ENCODE measurements at places on chromosomes 11 and 22. TPM values are rescaled to one million over a fixed set of nuclear protein-coding genes. Genes with fewer than 3 reads are reported as not detected.

DNA sequence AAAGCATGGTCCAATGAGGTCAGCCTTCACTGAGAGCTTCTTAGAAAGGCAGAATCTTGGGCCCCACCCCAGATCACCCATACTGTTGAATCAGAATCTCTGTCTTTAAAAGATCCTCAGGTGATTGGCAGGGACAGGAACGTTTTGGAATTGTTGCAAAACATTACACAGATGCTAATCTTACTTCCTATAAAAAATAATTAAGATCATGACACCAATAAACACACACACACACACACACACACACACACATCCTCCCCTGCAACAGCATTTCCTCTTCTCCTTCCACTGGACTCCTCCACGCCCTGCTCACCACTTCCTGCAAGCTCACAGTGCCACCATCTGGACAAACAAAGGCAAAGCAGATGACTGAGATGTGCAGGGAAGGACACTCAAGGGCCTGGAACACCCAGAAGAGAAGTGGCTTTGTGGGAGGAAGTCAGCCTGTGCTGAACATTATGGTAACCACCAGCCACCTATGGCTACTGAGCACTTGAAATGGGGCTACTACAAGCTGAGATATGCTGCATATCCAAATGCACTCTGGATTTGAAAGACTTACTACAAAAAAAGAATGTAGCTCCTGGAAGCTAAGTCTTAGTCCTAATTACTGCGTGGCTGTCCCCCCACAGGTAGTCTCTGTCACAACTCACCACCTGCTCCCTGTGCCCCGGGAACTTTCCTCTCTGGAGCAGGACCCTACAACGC, 65.6 kb downstream of the BTG4 start:
- no peaks in the 10 kb centered on the region for H3K27me3 ChIP-seq
- H3K36me3 ChIP-seq: no peaks in the 10 kb centered on the region

- H3K27me3 ChIP-seq: no peaks in the 10 kb centered on the region
- peaks cover 3% of the 10 kb centered on the region for H3K4me1 ChIP-seq
- DNase-seq: no peak
- H3K4me3 ChIP-seq: no peak overlapping the region
Measured at GRCh38 chr11:111718859-111719258, 47.3 kb downstream of the PPP2R1B start.

GRCh38 chr11:44987506-44987905, 36.8 kb upstream of the TP53I11 start:
- H3K27me3 ChIP-seq: no peaks in the 10 kb centered on the region
- no peak for DNase-seq
- no peak overlapping the region for H3K4me3 ChIP-seq
- no peak overlapping the region for H3K27ac ChIP-seq
- no peaks in the 10 kb centered on the region for H3K36me3 ChIP-seq

TNKS1BP1 gene
- total RNA-seq: 20.8 TPM

GRCh38 chr11:27196203-27196897, 155.7 kb downstream of the BBOX1 start:
- DNase-seq: no peak
- no peak overlapping the region for H3K27ac ChIP-seq
- H3K4me1 ChIP-seq: no peaks in the 10 kb centered on the region
- H3K36me3 ChIP-seq: no peaks in the 10 kb centered on the region
- no peak overlapping the region for H3K4me3 ChIP-seq

DNA sequence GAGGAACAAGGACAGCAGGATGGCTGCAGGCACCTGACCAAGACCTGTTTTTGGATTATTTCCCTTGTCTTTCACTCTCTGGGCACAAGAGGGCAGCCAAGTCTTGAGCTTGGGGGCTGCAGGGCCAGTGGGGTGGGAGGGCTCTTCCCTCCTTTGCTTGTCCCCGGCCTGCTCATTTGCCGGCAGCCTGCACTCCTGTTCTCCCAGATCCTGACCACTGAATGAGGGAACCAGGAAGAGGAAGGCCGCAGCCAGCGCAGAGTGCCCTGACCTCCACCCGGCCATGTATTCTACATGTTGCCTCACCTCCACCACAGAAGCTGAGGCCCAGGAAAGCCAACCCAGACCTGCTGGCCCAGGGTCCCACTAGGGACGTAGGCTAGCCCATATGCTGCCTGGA, 15.5 kb upstream of the NNMT start:
- H3K36me3 ChIP-seq: no peaks in the 10 kb centered on the region
- no peaks in the 10 kb centered on the region for H3K4me1 ChIP-seq
- DNase-seq: peak; percentile 8
- no peak overlapping the region for H3K27ac ChIP-seq

- no peak overlapping the region for H3K4me3 ChIP-seq
- no peaks in the 10 kb centered on the region for H3K27me3 ChIP-seq
- no peaks in the 10 kb centered on the region for H3K36me3 ChIP-seq
- no peak overlapping the region for H3K27ac ChIP-seq
- DNase-seq: no peak
- no peaks in the 10 kb centered on the region for H3K4me1 ChIP-seq
Measured at GRCh38 chr11:94795476-94796189, 27.5 kb downstream of the AMOTL1 start.

- no peaks in the 10 kb centered on the region for H3K27me3 ChIP-seq
- DNase-seq: no peak
- no peak overlapping the region for H3K4me3 ChIP-seq
- no peaks in the 10 kb centered on the region for H3K4me1 ChIP-seq
- H3K27ac ChIP-seq: no peak overlapping the region
- no peaks in the 10 kb centered on the region for H3K36me3 ChIP-seq
Measured at GRCh38 chr11:57219021-57219627, 17.9 kb downstream of the APLNR start.

AGBL2 gene
- total RNA-seq: 5.5 TPM

DNA sequence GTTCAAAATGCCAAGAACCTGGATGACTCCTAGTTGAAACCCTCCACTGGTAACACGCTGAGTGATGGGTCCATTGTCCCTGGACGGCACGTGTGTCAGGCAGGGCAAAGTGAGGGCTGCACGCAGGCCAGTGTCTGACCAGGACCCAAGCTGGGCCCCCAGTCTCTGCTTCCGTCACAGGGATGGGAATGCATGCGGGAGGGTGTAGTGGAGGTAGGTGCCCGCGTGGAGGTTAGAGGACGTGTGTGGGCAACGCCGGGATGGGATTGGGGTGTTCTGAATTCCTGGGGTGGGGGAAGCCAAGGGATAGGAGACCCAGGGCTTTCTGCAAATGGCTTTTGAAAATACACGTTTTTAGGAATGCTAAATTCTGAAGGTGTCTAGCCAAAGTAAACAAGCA, 943.3 kb downstream of the BRD1 start:
- no peak for DNase-seq
- H3K4me1 ChIP-seq: no peaks in the 10 kb centered on the region
- H3K4me3 ChIP-seq: no peak overlapping the region
- no peaks in the 10 kb centered on the region for H3K36me3 ChIP-seq
- H3K27ac ChIP-seq: no peak overlapping the region
- H3K27me3 ChIP-seq: peaks cover 3% of the 10 kb centered on the region

GTPBP1 gene
- 82.4 TPM for total RNA-seq

GRCh38 chr11:76339221-76339620, 41.7 kb downstream of the THAP12 start:
- peaks cover 5% of the 10 kb centered on the region for H3K27me3 ChIP-seq
- no peaks in the 10 kb centered on the region for H3K36me3 ChIP-seq
- H3K4me1 ChIP-seq: peaks cover 6% of the 10 kb centered on the region
- DNase-seq: no peak
- H3K4me3 ChIP-seq: no peak overlapping the region

MRGPRX4 gene
- not detected for total RNA-seq

DNA sequence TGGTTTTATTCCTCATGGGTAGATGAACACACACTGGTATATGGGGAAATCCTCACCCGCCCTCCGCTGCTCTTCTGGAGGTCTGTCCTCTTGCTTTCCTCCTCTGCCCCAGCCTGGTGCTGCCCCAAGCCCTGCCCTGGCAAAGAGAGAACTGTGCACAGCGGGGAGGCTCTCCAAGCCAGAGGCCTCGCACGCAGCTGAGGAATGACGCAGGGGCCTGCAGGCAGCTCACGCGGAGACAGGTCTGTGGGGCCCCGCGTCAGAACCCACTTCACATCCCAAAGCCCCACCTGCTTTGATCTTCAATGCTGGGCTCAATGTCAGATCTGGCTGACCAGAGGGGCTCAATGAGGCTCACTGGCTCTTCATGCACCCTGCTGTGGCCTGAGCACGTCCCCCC, 10.0 kb downstream of the GATD1 start:
- H3K27me3 ChIP-seq: no peaks in the 10 kb centered on the region
- H3K36me3 ChIP-seq: peaks cover 8% of the 10 kb centered on the region
- H3K4me3 ChIP-seq: no peak overlapping the region
- no peak overlapping the region for H3K27ac ChIP-seq
- peaks cover 4% of the 10 kb centered on the region for H3K4me1 ChIP-seq

GGT5 gene
- not detected for total RNA-seq

- H3K4me1 ChIP-seq: peaks cover 8% of the 10 kb centered on the region
- no peak overlapping the region for H3K27ac ChIP-seq
- H3K4me3 ChIP-seq: no peak overlapping the region
- H3K36me3 ChIP-seq: peaks cover 24% of the 10 kb centered on the region
- H3K27me3 ChIP-seq: no peaks in the 10 kb centered on the region
Measured at GRCh38 chr11:498297-499181, 8.5 kb downstream of the RNH1 start.

DNA sequence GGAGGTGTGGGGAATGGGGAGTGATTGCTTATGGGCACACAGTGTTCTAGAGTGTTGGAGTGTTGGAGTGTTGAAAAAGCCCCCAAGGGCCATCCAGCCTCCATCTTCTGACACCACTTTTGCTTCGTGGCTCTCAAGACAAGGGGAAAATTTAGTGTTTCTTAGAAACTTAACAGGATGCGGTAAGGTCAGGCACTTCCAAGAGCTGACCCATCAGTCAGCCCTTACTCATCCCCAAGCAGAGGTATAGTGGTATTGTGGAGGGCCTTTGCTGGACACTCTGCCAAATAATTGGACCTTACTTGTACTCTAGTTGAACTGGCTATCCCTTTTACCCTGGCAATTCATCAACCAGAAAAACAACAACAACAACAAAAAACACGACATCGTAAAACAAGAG, 14.8 kb upstream of the ALDH3B2 start:
- no peak for DNase-seq
- peaks cover 12% of the 10 kb centered on the region for H3K4me1 ChIP-seq
- no peak overlapping the region for H3K27ac ChIP-seq
- no peak overlapping the region for H3K4me3 ChIP-seq
- H3K27me3 ChIP-seq: peaks cover 26% of the 10 kb centered on the region

MS4A8 gene
- total RNA-seq: not detected

GRCh38 chr11:109911488-109911887, 181.7 kb upstream of the ZC3H12C start:
- no peak for DNase-seq
- H3K36me3 ChIP-seq: no peaks in the 10 kb centered on the region
- no peaks in the 10 kb centered on the region for H3K27me3 ChIP-seq
- no peak overlapping the region for H3K4me3 ChIP-seq
- no peaks in the 10 kb centered on the region for H3K4me1 ChIP-seq

- no peak overlapping the region for H3K4me3 ChIP-seq
- H3K27me3 ChIP-seq: no peaks in the 10 kb centered on the region
- H3K27ac ChIP-seq: no peak overlapping the region
- DNase-seq: no peak
Measured at GRCh38 chr11:47347137-47347536, 5.4 kb downstream of the MYBPC3 start.

GRCh38 chr11:72962717-72963116, 148.5 kb downstream of the ATG16L2 start:
- no peak for DNase-seq
- H3K4me1 ChIP-seq: peaks cover 9% of the 10 kb centered on the region
- H3K27ac ChIP-seq: no peak overlapping the region
- H3K4me3 ChIP-seq: no peak overlapping the region

DNA sequence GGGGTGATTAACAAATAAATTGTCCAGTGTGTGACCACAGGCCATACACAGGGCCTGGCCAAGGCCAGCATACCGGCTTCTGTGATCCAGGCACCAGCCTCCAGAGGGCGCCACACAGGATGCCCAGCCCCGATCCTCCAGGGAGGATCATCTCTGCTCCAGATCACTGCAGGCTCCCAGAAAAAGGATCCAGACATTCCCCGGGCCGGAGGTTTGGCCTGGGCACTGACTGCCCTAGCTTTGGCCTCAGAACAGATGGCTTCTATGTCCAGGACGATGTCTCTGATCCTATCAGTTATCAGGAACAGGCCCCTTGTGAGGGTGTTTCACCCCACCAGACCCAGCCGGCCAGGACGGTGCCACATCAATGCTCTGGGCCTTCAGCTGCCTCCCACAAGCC, 74.5 kb upstream of the LMO1 start:
- H3K36me3 ChIP-seq: no peaks in the 10 kb centered on the region
- peaks cover 2% of the 10 kb centered on the region for H3K4me1 ChIP-seq
- H3K27me3 ChIP-seq: peaks cover 7% of the 10 kb centered on the region
- DNase-seq: peak; percentile 22
- no peak overlapping the region for H3K27ac ChIP-seq
- H3K4me3 ChIP-seq: no peak overlapping the region

CCDC188 gene
- not detected for total RNA-seq

AQP11 gene
- total RNA-seq: 0.27 TPM

DNA sequence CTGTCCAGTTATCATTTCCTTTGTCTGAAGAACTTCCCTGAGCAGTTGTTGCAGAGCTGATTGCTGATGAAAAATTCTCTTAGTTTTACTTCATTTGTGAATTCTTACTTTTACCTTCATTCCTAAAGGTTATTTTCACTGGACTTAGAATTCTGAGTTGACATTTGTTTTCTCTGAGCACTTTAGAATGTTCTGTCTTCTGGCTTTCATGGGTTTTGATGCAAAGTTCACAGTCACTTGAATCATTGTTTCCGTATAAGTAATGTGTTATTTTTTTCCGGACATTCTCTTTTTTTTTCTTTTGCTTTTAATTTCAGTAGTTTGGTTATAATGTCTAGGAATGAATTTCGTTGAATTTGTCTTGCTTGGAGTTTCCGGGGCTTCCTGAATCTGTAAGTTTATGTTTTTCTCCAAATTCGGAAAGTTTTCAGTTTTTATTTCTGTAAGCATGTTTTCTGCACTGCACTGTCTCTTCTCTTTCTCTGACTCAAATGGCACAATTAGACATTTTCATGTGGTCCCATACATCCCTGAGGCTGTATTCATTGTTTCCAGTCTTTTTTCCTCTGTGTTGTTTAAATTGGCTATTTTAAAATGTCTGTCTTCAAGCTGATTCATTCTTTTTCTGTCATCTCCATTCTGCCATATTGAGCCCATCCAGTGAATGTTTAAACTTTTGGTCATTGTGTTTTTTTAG, 68.5 kb upstream of the NARS2 start:
- peaks cover 33% of the 10 kb centered on the region for H3K4me1 ChIP-seq
- H3K36me3 ChIP-seq: no peaks in the 10 kb centered on the region
- peaks cover 6% of the 10 kb centered on the region for H3K27me3 ChIP-seq
- peak overlapping the region; percentile 85 for H3K27ac ChIP-seq

All from activated naive CD8-positive, alpha-beta T cell treated with anti-CD3 and anti-CD28 coated beads for 36 hours (primary cell).